Activated CD8-positive, alpha-beta memory T cell treated with anti-CD3 and anti-CD28 coated beads, Interleukin-2, amount 50 U/mL, for 4 hours (primary cell): ENCODE measurements at places on chromosomes 4 and X.

- no peak for DNase-seq
Measured at GRCh38 chr4:25090516-25090915, 59.8 kb upstream of the LGI2 start.

DNA sequence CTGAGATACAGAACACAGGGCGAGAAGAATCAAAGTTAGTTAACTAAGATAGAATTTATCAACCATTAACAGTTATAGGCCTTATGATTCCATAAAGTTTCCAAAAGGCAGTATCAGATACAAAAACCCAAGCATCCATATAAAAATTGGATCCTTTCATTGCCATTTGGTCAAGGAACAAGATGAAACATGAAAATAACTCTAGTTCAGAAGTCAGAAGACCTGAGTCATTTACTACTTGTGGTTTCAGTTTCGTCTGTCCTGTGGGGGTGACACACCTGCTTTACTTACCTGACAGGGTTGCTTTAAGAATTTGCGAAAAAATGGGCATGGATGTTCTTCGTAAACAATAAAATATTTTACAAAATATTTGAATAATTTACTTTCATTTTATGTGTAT is 130.8 kb downstream of the ANAPC10 start:
- no peak for DNase-seq

DNA sequence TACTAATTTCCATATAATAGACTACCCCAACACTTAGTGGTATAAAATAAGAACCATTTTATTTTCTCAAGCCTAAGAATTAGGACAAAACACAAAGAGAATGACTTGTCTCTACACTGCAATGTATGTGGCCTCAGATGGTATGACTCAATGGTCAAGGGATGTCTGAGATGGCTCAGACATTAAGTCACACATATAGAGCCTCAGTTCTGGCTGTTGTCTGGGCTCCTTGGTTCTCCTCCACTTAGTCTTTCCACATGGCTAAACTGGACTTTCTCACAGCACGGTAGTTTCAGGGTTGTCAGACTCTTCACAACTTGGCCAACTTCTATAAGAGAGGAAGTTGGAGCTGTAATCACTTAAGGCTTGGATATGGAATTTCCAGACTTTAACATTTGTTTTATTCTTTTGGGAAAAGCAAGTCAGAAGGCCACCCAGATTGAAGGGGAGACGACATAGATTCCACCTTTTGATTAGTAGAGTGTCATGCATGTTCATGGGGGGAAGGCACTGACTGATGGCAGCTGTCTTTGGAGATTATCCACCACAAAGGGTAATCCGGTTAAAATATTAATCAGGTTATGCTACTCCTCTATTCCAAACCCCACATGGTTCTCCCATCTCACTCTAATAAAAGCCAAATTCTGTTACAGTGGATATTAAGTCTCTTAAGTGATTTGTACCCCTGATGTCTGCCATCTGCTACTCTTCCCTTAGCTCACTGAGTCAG is 9.4 kb downstream of the IL15 start:
- no peak for DNase-seq

DNA sequence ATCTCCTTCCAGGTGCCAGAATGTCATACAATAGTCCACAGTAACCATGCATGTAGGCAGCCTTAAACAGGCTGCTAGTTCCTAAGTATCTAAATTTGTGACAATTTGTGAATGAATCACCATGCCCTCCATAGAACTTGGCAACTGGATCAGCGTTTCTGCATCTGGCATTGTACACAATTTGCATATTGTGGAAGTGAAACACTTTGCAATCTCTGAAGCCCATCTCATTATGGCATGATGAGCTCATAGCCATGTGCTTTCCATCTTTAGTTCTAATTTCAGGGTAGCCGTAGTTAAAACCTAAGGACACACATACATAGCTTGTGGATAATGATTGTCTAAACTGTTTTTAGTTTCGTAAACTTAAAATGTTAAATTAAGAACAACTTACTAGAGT is 573.6 kb downstream of the PPP4R3C start:
- DNase-seq = no peak

DNA sequence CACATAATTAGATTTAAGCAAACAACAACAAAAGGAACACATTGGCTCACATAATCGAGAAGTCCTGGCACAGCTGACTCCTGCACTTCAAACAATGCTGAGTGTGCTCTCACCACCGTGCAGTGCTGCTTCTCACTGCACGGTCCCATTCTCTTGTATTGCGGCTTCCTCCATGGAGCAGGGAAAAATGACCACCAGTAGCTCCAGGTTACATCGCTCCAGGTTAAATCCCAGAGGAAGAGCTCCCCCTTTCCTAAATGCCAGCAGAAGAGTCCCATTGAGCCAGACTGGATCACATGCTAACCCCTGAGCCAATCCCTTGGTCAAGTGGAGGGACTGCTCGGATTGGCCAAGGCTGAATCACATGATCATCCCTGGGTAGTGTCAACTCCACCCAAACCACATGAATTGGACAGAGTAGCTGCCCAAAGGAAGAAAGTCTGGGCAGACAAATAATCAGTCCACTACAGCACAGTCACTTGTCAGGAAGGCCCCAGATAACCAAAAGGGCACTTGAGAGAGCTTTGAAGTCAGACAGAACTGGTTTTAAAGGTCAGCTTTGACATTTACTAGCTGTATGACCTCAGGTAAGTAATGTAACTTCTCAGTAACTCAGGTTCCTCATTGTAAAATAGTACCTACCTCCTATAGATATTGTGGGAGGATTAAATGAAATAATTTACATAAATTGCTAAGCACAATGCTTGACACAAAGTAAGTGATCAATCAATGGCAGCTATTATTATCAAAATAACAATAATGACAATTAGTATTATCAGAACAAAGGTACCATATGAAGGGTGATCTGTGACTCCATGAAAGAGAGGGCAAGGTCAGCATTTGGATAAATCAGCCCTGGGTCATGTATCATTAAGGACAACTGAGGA is 14.3 kb downstream of the TEC start:
- DNase-seq = no peak

DNA sequence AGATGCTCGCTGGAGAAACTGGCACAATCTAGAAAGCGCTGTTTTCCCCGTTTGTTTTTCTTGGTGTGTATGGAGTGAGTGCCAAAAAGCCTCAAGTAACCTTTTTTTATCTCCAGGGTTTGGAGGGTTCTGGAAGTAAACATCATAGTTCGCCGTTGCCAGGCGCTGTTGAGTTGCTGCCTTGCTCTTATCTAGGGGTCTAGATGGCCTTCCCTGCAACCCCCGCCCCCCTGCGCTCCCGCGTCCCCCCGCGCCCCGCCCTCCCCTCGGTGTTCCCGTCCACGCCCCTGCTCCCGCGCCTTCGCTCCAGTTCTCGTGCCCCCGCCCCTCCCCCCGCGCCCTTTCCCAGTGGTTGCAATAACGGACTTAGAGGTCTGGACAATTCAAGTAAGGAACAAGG is 555 bp upstream of the GCNA start:
- DNase-seq = no peak
